ENCODE measurements at places on chromosomes 5 and 9. TPM values are rescaled to one million over a fixed set of nuclear protein-coding genes. Genes with fewer than 3 reads are reported as not detected.

The SCGB3A1 gene
- not detected for total RNA-seq

The IFNA2 gene
- total RNA-seq = not detected

GRCh38 chr9:6150483-6150882, 65.1 kb upstream of the IL33 start:
- DNase-seq = no peak

The PCDHGB7 gene
- total RNA-seq = 4.4 TPM
